ENCODE measurements at places on chromosomes 7 and 10.

DNA sequence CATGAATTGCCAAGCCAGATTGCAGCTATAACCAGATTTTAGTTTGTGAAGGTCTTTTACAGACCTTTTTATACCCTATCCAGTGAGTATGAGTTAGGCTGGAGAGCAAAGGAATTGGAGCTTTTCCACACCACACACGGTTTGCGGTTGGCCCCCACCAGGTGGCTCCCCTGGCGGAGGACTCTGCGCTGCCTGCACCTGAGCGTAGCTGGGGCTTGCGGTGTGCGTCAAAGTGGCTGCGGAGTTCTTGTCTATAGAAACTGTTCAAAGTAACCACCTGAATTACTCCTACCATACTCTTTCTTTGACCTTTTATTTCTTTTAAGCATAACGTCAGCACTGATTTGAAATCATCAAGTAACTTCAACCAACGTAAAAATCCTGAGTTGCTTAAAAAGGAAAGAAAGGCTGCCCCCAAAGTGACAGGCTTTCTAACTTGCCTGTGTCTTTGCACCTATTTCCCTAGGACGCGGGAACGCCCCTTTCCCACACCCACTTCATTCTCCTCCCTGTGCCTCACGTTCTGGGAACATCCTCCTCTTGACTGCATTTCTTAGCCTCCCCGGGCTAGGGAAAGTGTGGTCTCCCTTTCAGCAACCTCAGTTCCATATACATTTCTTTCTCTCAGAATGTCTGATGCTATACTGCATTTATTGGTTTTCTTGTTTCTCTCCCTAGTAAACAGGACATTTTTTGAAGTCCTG, 47.6 kb upstream of the TMEM72 start:
- DNase-seq = no peak

GRCh38 chr7:104552102-104552501, 223.7 kb downstream of the LHFPL3 start:
- no peak for DNase-seq

DNA sequence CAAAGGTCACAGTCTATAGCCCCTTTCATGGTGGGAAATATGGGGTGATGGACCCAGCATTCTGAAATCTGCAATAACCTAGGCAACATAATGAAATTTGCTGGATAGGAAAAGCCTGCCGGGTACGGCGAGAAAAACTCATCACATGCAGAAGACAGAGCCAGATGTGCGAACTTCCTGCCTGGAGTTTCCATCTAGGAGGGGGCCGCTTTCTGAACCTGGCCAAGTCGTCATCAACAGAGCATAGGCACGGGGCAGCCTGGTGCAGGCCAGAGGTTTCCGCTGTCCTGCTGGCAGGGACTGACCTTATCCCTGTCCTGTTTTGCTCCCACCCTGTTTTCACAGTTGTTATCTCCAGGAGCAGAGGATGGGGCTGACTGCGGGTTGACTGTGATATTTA, 27.4 kb downstream of the CCDC3 start:
- no peak for DNase-seq

GRCh38 chr7:31875424-31875823, 188.4 kb downstream of the PPP1R17 start:
- DNase-seq = no peak

- DNase-seq = no peak
Observed at GRCh38 chr7:127930341-127931328, 100.6 kb downstream of the LRRC4 start.

Measured in PC-9 (cell line).